ENCODE measurements at places on chromosomes 6 and 20. TPM values are rescaled to one million over a fixed set of nuclear protein-coding genes. Genes with fewer than 3 reads are reported as not detected.

DNA sequence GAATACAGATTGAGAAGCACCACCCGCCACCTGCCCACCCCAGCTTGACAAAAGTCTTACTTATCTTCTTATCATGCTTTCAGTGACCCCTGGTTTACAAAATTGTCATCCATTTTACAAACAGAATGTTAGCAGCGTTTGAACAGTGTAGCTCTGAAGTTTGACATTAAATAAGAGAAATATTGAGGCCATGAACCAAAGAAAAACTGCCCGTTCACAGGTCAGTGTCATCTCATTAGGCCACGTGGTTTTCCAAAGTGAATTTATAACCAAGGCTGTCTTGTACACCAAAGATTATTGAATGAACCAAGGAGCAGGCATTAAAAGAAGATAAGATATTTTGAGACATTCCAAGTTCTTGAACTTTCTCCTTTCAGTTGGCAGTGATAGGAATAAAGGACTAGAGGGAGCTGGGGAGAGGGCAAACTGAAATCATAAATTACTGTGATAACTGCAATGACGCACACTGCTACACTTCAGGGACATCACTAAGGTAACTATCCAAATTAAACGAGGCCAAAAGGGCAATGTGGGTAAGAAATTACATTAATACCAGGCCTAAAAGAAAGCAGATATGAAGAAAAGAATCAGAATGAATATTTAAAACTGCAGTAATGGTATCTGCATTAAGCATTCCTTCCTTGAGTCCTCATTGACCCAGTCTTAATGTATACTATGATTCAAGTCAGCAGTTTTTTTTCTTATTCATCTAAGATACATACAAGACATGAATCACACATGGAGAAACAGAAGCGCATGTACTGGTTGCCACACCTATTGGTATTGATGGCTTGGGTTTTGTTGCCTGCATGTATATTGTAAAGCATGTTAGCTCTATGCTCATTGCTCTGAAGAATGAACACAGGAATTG lies 159.8 kb upstream of the ARG1 start:
- H3K4me3 ChIP-seq = no peak overlapping the region
- no peaks in the 10 kb centered on the region for H3K27me3 ChIP-seq
- DNase-seq = no peak
- H3K4me1 ChIP-seq = peaks cover 27% of the 10 kb centered on the region
- peaks cover 14% of the 10 kb centered on the region for H3K36me3 ChIP-seq

GRCh38 chr20:48758206-48758820 lies 69.5 kb downstream of the PREX1 start:
- no peaks in the 10 kb centered on the region for H3K27me3 ChIP-seq
- H3K4me3 ChIP-seq = no peak overlapping the region
- no peak for DNase-seq
- H3K27ac ChIP-seq = peak overlapping the region; percentile 7

GRCh38 chr6:156867121-156867520 lies 89.9 kb downstream of the ARID1B start:
- peaks cover 61% of the 10 kb centered on the region for H3K4me1 ChIP-seq
- H3K27me3 ChIP-seq = no peaks in the 10 kb centered on the region
- peak overlapping the region; percentile 27 for H3K27ac ChIP-seq
- H3K36me3 ChIP-seq = peaks cover 5% of the 10 kb centered on the region

DNA sequence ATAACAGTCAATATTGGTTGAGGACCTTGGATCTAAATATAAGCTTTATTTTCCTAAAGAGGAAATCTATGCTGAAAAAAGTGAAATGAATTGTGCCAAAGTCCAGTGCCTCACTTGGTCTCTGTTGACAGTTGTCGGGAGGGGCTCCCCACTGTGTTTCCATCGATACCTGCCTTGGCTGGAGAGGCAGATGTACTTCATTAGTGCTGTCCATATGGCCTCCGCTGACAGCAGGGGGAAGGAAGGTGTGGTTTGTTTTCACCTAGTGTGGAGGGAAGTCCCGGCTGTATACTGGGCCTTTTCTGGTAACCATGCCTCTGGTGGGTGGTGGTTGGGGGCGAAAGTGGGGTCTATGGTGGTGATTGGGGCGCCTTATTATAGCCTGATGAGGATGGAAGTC lies 42.7 kb downstream of the CD2AP start:
- H3K27ac ChIP-seq = no peak overlapping the region
- peaks cover 38% of the 10 kb centered on the region for H3K4me1 ChIP-seq
- H3K36me3 ChIP-seq = peaks cover 8% of the 10 kb centered on the region

DNA sequence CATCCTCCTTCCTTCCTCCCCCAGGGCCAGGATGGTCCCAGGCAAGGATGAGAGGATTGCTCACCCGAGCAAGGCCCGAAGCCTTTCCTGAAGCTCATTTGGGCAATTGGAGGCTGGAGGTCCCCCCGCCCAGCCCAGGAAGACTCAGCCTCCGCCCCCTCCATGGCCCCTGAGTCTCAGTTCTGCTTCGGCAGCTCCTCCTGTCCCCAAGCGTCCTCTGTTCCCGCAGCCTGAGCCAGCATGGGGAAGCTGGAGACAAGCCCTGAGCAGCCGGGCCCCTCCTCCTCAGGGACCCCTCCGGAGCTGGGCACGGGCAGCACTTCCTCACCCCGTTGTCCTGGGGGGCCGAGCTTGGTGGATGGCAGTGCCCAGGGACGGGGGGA lies 26.0 kb downstream of the SLC17A9 start:
- H3K4me1 ChIP-seq = peaks cover 37% of the 10 kb centered on the region
- H3K27me3 ChIP-seq = peaks cover 36% of the 10 kb centered on the region
- DNase-seq = no peak
- no peak overlapping the region for H3K27ac ChIP-seq

GRCh38 chr6:7933794-7934193 lies 23.2 kb upstream of the TXNDC5 start:
- no peak overlapping the region for H3K4me3 ChIP-seq
- DNase-seq = no peak
- no peaks in the 10 kb centered on the region for H3K36me3 ChIP-seq
- no peak overlapping the region for H3K27ac ChIP-seq

- no peak for DNase-seq
- no peak overlapping the region for H3K4me3 ChIP-seq
- peaks cover 35% of the 10 kb centered on the region for H3K27me3 ChIP-seq
Measured at GRCh38 chr6:44342052-44342451, 398 bp upstream of the SPATS1 start.

Gene SRSF12
- total RNA-seq = 0.15 TPM

Gene SLC22A7
- total RNA-seq = not detected

Gene FOXS1
- not detected for total RNA-seq

Gene ARMC12
- 3.9 TPM for total RNA-seq

Gene LY6G6C
- not detected for total RNA-seq

Gene SYS1
- total RNA-seq = 24.0 TPM

Gene HEY2
- total RNA-seq = not detected

Gene EFCAB8
- 0.57 TPM for total RNA-seq

Gene LY6G6F
- total RNA-seq = not detected

Gene NANP
- 6.4 TPM for total RNA-seq

Gene FILIP1
- not detected for total RNA-seq

Measured in activated naive CD4-positive, alpha-beta T cell treated with anti-CD3 and anti-CD28 coated beads for 36 hours (primary cell).